Activated CD8-positive, alpha-beta T cell treated with anti-CD3 and anti-CD28 coated beads for 36 hours (primary cell): ENCODE measurements at places on chromosomes 5 and 9.

- no peak for DNase-seq
Measured at GRCh38 chr5:167245868-167246267, 1045.6 kb upstream of the WWC1 start.

DNA sequence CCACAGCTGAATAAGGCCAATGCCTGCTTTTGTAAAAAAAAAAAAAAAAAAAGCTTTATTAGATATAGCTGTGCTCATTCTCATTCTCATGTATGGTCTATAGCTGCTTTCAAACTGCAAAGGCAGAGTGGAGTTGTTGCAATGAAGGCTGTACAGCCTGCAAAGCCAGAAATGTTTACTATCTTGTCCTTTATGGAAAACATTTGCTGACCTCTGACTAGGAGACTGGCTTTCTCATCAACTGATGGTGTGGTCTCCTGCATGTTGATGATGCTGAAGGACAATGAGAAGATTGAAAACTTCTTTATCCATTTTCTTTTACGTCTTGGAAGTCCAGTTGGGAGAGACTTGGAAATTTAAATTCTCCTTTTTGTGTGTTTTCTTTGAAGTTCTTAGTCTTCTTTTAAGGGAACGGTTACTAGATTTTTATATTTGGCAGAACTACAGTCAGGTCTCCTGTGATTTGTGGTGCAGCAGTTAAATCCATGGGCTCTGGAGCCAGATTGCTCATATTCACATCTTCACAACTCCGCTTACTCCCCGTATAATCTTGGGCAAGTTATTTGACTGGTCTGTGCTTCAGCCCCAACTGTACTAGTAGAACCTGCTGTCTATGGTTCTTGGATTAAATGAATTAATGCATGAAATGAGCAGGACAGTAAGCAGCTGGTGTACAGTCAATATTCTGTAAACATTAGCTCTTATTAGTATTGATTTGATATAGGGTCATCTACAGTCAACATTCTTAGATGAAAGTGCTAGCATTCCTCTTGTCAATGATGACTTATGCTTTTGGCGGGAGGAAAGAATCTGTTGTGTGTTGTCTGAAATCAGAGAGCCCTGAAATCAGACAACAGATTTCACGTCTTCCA is 39.7 kb upstream of the BASP1 start:
- DNase-seq: no peak

- DNase-seq: no peak
Measured at GRCh38 chr5:58185801-58186200, 274.1 kb downstream of the PLK2 start.

DNA sequence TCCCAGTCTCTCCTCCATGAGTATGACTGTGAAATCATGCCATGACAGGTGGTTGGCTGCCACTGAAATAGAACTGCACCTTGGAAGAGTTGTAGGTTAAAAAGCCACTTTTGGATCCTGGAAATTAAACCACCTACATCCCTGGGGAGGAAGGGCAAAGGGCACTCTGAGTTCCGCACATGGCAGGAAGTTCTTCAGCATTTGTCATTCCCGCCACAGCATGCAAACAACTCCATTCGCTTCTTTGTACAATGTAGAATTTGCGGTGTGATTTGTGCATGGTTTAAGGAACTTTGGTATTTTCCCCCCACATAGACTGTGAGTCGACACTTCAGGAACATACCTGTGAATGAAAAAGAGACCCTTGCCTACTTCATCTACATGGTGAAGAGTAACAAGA is 9.8 kb downstream of the SAP30L start:
- no peak for DNase-seq

- peak; percentile 45 for DNase-seq
Measured at GRCh38 chr5:35863159-35863558, 6.5 kb downstream of the IL7R start.

DNA sequence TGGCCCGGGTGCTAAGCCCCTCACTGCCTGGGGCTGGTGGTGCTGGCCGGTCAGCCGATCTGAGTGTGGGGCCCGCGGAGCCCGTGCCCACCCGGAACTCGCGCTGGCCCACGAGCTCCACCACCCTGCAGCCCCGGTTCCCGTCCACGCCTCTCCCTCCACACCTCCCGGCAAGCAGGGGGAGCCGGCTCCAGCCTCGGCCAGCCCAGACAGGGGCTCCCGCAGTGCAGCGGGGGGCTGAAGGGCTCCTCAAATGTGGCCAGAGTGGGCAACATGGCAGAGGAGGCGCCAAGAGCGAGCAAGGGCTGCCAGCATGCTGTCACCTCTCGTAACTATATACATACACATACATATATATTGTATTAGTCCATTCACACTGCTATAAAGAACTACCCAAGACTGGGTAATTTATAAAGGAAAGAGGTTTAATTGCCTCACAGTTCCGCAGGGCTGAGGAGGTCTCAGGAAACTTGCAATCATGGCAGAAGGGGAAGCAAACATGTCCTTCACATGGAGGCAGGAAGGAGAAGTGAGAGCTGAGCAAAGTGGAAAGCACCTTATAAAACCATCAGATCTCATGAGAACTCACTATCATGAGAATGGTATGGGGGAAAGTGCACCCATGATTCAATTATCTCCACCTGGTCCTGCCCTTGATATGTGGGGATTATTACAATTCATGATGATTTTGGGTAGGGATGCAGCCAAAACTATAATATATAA is 56.8 kb downstream of the LIX1 start:
- DNase-seq: no peak

DNA sequence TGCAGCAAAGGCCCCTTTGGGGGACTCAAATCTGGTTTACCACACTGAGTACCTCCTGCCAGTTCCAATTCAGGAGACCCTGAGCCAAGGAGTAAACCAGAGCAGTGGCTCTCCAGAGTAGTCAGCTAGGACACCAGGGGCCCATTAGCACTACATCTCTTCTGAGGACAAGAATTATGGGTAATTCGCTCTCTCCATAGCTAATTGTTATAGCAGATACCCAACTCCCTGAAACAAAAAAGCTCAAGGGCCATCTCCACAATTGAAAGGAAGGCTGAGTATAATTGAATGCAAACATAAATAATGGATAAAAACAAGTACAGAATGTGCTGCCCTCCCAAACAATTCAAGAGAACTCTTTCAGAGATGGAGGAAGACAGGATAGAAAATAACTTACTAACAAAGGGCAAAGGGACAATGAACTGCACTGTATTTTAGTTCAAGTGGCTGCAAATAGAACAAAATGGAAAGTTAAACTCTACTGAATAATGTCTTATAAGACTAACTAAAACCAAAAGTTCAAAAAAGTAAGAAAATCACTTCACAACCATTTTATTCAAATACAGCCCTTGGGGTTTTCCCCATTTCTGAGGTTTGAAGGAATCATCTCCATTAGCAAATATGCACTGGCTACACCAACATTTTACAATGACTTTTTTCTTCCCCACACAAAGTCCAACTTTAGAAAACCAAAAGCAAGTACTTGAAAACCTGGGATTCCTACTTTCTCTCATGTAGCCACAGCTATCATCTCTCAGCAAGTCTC is 118.8 kb downstream of the SIL1 start:
- DNase-seq: no peak

- DNase-seq: no peak
Measured at GRCh38 chr5:66551945-66552344, 44.2 kb upstream of the MAST4 start.
